Kidney capillary endothelial cell (primary cell): ENCODE measurements at places on chromosomes 11 and 22.
A peak's percentile ranks its signal among the peaks of the same experiment; 100 is the strongest.

DNA sequence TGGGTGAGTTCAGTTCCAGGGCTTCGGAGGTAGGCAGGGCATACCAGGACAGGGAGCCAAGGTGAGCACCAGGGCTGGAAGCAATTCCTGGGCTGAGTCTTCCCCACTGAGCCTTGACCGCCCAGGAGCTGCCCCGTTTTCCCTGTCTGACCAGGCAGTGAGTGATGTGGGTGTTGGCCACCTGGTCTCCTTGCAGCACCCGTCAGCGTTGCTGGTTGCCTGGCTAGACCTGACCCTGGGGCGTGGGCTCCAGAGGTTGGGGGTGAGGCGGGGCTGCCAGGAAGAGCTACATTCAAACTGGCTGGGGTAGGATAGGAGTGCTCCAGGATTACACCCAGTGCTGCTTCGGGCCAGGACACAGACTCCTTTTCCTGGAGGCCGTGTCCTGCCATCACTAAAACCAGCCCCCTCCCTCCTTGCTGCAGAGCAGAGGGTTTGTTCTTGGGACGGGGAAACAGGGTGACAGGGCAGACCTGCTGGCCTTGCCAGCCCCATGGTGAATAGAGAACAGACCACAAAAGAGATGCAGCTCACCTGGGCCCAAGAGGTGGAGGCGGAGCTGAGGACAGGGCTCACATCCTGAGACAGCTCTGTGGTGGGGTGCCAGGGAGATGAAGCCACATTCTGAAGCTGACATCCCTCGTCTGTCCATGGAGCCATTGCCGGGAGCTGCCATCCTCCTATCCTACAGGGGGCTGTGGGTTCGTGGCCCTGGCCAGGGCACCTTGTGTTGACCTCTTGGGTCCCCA lies 14.2 kb downstream of the INCENP start:
- DNase-seq = no peak

GRCh38 chr11:118689503-118689851 lies 10.0 kb upstream of the TREH start:
- DNase-seq = no peak

GRCh38 chr11:40647295-40647694 lies 812.2 kb downstream of the LRRC4C start:
- no peak for DNase-seq

- DNase-seq = no peak
Measured at GRCh38 chr11:70341881-70342429, 56.4 kb upstream of the CTTN start.

GRCh38 chr11:119120639-119121007 lies 757 bp upstream of the HINFP start:
- no peak for DNase-seq

DNA sequence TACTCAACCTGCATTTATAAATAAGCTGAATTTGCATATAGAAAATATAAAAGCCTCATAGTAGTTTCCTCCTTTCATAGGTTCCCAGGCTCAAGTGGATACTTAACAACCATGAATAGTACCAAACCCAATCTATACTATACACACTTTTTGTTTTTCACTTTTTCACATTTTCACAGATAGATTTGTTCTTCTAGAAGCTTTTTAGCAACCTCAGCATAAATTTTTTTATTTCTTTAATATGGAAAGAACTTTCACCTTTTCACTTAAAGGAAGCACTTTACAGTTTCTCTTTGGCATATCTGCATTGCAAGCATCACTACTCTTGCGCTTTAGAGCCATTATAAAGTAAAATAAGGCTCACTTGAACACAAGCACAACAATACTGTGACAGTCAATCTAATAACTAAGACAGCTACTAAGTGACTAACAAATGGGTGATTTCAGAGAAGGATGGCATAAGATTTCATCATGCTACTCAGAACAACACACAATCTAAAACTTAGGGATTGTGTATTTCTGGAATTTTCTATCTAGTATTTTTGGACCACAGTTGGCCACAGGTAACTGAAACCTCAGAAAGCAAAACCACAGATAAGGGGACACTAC lies 1063.6 kb downstream of the FAM181B start:
- no peak for DNase-seq

DNA sequence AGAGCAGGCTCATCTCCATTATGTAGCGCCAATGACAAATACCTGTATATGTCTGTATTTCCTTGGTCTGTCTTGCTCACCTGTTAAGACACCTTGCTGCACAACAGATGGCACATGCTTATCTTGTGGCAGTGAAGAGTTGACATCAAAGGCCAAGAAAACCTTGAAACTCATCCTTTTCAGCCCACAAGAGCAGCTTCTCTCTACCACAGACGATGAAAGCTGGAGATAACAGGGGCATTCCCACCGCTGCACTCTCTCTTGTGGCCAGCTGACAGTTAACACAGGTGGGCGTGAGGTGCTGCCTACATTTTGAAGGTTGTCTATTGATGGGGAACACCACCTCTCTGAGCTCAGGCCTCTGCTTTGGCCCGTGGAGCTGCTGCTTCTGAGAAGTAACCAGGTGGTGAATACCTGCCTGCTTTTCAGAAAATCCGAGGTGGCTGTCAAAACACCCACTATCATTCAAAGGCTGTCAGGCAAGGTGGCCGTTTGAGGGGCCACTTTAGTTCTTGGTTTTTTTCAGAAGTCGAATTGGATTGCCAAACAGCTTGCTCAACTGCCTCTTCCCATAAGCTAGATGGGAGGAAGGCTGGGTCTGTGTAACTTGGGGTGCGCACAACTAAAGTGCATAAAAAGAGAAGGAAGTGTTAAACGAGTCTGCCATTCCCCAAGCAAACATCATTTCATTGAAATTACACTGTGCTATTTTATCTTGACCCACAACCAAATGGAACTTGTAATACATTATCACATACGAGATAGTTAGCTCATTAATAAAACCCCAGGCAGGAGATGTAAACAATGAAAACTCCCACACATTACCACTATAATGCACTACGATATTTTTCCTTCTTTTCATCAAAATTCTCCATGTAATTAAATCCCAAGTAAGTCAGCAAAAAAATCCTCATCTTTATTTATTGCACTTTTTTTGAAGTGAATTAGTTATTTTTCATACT lies 87.1 kb upstream of the RAG2 start:
- no peak for DNase-seq

- DNase-seq = no peak
Measured at GRCh38 chr11:45525393-45525792, 140.0 kb downstream of the CHST1 start.

DNA sequence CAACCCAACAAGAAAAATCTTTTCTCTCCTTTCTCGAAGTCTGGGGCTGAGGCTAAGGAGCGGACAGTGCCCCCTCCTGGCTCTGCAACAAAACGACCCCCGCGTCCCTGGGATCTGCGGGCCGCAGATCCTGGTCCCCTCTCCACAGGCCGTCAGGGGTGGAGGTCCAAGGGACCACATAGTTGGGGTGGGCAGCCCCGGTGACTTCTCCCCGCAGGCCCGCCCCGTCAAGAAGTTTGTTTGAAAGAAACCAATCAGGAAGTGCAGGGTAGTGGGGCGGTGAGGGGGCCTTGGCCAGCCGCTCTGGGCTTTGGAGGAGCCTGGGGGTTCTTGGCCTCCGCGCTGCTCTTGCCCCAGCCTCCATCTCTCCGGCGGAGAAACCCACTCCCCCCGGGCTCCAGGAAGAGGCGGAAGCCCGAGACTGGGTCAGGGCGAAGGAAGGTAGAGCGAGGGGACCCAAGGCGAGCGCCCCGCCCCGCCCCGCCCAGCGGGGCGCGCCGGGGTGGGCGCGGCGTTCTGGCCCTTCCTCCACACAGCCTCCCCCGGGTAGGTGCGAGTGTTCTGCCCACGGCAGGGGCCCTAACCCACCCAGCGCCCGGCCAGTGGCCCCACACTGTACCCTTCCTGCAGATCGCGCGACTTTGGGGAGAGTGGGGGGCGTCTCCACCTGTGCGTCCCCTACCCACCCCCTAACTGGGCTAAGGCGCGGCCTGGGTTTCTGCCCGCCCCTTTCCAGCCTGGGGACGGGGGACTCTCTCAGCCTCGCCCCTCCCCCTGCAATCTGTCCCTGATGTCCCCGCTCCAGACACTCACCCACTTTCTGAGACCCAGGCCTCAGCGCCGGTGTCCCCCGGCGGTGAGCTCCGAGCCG lies 1.3 kb downstream of the TP53I11 start:
- DNase-seq = peak; percentile 53
